ENCODE measurements at places on chromosomes 2 and 18.

- DNase-seq = no peak
Observed at GRCh38 chr2:195121341-195121740, 535.7 kb upstream of the SLC39A10 start.

DNA sequence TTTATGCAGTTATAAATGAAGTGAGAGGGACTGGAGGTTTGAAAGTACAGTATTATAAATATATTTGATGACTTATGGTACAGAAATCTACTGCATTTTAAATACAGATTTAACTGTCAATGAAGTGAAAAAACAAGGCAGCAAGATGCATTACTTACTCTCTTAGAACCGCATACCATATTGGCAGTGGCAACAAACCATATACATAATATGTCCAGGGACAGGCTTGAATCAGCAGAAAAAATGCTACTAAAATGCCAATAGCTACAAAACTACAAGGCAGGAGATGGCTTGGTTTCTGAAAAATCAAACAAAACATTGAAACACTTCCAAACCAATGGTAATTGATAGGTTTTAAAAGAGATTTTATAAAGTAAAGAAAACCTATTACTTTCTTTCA lies 77.2 kb downstream of the PIGN start:
- no peak for DNase-seq

- no peak for DNase-seq
Observed at GRCh38 chr2:175372704-175373701, 191.5 kb upstream of the ATP5MC3 start.

- no peak for DNase-seq
Observed at GRCh38 chr2:8729939-8730338, 48.1 kb downstream of the ID2 start.

DNA sequence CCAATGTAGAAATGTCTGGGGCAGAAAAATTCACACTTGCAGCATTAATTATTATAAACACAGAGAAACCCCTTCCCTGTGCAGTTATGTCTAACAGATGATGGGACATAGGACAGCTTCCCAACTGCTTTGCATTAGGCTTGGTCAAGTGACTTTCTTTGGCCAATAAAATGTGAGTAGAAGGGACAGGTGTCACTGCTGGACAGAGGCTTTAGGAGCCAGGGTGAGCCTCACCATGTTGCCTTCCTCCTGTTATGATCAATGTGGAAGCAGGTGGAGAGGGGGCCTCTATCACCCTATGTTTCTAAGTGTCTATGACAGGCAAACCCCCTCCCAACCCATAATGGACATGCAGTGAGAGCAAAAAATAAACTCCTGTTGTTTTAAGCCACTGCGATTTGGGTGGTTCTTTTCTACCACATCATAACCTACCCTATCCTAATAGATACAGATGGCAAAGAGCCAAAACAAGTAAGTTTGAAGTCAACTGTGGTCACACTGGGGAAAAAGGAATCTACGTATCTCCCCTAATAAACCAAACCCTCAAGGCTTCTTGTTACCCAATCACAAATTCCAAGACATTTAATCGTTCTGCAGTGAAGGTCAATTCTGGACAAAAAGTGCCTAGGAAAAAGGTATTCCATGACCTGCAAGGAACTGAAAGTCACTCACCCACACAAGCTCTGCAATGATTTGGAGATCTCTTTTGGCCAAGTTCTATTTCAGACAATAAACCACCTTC lies 28.6 kb upstream of the POU3F3 start:
- DNase-seq = no peak

- no peak for DNase-seq
Observed at GRCh38 chr2:88903749-88904353, 212.4 kb downstream of the RPIA start.

DNA sequence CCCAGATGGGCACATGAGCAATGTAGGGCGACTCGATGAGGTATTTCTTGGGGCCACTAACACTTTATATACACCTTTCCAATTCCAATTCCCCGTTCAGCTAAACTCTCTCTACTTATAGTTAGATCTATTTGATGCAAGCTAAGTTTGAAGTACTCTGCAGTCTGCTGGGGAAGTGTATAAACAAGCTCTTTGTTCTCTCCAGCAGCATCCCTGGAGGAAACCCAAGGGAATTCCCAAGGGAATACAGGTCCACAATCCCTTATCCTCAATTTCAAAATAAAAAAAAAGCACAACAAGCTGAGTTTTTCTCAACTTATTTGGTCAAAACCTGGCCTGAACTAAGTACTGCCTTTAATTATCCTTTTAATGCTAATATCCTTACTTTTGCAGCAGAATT lies 433.3 kb downstream of the NBAS start:
- DNase-seq = no peak

DNA sequence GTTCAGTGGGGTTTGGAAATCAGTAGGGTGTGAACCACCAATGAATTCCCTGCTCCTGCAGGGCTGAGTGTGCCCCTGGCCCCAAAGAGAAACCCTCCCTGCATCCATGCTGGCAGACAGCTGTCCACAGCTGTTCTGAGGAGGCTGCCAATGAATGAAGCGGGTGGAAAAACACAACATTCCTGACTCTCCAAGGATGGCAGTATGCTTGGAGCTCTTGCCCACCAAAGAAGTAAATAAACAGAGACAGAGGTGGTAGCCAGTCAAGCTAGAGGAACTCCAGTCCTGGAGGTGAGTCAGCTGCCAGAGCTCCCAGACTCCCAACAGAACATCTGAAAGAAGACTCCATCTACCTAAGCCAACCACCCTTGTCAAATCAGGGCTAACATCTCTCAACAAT lies 6.2 kb downstream of the ZBTB7C start:
- no peak for DNase-seq

GRCh38 chr2:172376505-172377125 lies 50.8 kb upstream of the ITGA6 start:
- DNase-seq = no peak

DNA sequence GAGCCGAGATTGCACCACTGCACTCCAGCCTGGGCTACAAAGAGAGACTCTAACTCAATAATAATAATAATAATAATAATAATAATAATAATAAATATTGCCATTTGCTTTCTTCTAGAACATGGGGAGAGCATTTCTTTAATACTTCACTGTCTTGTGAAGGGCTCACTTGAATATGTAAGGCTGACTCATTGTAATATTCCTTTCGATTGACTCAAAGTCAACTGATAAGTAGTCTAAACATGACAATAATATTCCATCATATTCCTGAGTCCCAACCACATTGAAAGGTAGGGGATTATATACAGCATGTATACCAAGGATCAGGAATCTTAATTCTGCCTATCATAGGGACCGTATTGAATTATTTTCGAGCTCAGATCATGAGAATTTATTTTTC lies 949.2 kb downstream of the DSC3 start:
- DNase-seq = no peak

- DNase-seq = no peak
Observed at GRCh38 chr2:27407798-27408491, 1.4 kb downstream of the PPM1G start.

DNA sequence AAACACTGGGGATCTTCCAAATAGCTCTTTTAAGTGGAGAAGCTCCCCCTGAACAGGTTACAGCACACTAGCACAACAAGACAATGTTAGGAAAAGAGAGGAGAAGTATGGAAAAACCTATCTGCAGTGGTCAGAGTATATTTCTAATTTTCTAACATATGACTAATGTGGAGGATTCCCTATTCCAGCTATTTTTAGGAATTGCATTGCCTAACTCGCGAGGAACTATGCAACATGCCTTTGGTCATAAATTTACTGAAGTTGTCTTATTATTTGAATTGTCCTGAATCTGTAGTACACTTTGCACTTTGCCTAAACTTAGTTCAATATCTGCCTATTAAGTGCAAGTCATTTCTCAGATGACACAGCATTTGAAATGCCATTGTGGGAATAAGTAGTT lies 381.4 kb downstream of the CCDC85A start:
- no peak for DNase-seq

DNA sequence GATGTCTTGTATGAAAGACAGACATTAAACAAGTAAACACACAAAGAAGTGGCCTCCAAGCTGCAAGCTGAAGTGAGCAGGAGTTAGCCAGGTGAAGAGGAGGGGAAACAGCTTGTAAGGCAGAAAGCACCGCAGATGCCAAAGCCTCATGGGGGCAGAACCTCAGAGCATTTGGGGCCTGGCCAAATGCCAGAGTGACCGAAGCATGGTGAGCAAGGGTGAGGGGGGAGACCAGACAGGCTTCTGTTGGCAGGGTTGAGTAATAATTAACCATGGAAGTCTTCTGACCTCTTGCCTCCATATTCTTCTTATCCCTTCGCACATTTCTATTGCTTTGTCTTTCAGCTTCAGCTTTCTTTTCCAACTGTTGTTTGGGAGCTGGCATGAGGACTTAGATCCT lies 5.6 kb downstream of the QPCT start:
- DNase-seq = no peak

DNA sequence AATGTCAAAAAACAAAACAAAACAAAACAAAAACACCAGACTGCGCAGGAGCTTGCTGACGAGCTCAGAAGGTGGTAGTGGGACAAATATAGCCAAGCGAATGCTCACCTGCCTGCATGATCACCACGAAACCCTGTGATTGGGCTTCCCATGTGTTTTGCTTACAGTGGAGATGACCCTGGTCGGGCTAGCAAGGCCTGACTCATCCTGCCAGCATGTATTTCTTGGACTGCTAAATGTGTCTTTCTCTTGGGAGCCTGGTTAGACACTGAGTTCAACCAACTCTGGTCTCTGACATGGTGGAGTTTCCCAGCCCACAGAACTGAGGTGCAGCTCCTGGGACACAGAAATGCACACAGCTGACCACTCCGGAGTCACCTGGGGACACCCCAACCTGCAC lies 30.7 kb upstream of the DUSP2 start:
- no peak for DNase-seq

- no peak for DNase-seq
Observed at GRCh38 chr2:98734823-98735260, 3.9 kb upstream of the MGAT4A start.

DNA sequence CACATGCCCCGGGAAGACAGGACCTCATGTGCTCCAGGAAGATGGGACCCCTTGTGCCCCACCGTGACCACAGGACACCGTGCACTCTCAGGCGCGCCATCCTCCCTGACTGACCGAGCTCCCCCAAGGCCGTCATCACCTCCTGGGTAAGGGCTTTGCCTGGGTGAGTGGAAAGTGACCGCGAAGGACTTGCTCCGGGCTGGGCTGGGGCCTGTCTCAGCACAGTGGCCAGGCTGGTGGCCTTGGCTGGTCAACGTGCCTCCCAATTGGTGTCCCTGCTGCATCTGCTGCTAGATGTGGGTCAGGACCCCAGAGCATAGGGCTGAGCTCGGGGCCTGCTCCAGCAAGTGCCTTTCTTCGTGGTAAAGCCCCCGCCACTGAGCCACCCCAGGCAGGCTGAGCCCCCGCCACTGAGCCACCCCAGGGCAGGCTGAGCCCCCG lies 69.7 kb upstream of the CTDP1 start:
- no peak for DNase-seq

GRCh38 chr18:41783065-41783818 lies 171.8 kb upstream of the PIK3C3 start:
- DNase-seq = no peak

Measured in activated naive CD4-positive, alpha-beta T cell (primary cell).